ENCODE measurements at places on chromosomes 12 and 14.

- no peak for DNase-seq
Observed at GRCh38 chr12:50400104-50400637, 514 bp upstream of the LARP4 start.

- no peak for DNase-seq
Observed at GRCh38 chr12:32920506-32921085, 24.0 kb upstream of the PKP2 start.

DNA sequence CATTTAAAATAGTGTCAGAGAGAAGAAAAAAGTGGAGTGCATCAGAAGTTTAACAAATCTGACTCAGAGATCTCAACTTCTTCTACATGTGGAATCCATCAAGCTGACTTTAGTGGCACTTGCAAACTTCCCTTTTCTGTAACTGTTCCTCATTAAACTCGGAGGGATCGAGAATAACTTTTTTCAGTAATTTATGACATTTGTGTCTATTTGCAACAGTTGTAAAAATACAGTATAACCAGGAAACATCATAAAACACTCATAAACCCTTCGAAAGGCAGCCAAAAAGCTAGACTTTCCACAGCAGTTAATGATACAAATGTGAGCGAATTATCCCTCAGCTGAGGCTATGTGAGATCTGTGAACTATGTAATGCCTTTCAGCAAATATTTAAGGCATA is 1936.8 kb upstream of the SEL1L start:
- DNase-seq = no peak

DNA sequence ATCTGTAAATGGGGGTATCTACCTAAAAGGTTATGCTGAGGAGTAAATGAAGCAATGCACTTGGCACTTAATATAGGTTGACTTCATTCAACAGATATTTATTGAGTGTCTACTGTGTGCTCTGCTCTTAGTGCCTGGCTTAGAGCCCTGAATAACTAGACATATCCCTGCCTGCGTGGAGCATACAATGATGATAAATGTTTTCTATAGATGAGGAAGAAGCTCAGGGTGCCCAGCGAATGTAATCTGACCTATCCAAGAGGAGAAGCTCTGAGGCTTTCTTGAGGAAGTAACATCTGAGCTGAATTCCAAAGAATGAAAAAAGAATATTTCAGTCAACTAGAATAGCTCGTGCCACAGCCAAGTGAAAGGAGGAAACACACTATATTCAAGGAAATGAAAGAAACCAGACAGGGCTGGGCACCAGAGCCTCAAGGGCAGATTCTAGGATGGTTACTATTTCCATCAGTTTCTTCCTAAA is 17.9 kb upstream of the HIGD1C start:
- DNase-seq = no peak

- no peak for DNase-seq
Observed at GRCh38 chr14:36428350-36428749, 91.7 kb downstream of the NKX2-1 start.

DNA sequence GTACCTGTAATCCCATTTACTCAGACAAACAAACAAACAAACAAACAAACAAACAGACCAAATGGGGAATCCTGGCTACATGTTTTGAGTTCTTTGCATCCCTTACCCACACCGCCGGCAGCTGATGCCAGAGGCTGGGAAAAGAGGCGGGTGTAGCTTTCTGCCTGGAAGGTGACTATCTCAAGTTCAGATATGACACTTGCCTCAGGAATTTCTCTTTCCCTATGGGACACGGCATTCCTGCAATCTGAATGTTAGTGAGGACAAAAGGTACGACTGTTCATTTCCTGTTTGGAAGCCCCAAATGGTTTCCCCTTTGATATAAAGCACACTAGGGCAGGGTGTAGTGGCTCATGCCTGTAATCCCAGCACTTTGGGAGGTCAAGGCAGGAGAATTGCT is 2.9 kb downstream of the MYL2 start:
- no peak for DNase-seq
